ENCODE measurements at places on chromosomes 7 and 10.
A peak's percentile ranks its signal among the peaks of the same experiment; 100 is the strongest.

DNA sequence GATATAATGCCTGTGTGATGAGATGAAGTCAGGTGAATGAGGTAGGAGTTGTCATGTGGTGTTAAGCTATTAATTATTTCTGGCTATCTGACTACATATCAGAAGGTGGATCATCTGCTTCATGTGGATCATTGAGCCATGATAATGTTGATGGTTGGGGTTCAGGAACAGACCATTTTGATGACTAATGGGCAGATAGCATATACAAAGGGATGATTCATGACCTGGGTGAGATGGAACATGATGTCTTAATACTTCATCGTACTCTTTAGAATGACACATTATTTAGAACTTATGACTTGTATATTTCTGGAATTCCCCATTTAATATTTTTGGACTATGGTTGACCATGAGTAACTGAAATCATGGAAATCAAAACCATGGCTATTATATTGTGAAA is 155.1 kb downstream of the OR13A1 start:
- no peak for DNase-seq

DNA sequence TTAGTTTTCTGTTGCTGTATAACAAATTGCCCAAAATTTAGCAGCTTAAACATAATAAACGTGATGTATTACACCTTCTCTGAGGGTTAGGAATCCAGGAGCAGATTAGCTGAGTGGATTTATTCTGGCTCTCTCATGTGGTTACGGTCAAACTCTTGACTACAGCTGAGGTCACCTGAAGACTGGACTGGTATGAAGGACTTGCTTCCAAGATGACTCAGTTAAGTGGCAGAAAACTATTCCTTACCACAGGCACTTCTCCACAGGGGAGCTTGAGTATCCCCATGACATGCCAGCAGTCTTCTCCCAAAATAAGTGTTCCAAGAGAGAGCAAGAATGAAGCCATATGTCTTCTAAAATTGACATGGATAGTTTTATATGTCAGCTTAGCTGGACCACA is 957.2 kb upstream of the GHITM start:
- no peak for DNase-seq

DNA sequence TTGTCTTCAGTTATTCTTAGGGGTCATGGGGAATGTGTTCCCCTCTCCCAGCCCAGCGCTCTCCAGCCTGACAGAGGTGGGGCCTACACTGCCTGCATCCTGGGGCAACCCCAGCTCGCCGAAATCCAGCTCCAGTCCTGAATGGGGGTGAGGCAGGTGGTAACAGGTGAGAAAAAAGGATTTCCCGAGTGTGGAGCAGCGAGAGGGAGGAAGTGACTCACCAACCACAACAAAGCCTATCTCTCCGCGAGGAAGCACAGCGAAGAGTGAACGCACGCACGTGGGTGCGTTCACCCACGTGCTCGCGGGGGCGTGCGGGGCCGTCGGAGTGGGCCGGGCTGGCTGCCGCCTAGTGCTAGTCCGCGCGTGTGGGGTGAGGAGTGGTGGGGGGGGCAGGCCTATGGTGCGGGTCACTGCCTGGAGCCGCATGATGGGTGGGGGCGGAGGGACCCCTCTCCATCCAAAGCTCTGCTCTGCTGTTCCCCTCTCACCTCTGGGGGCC is 855 bp upstream of the PALD1 start:
- peak; percentile 27 for DNase-seq

GRCh38 chr7:2172311-2173188 is 60.2 kb downstream of the MAD1L1 start:
- DNase-seq, result no peak

GRCh38 chr7:130489140-130489983 is 2.5 kb upstream of the MEST start:
- DNase-seq, result no peak

DNA sequence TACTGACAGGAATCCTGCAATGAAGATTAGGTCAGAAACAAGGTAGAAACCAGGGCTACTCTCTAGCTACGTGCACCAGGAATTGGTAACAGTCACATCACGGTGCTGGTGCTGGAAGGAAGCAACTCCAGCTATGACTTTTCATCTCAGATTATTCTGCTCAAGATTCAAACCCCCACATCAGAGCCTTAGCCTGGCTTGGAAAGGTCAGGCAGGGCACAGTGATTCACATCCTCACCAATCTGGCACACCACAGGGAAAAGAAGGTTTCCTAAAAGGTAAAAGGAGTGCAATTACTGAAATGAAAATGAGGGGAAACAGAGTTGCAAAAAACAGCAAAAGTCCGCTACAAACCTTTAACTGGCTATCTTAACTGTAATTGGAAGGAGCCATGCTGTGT is 240.2 kb upstream of the NPSR1 start:
- DNase-seq, result no peak

DNA sequence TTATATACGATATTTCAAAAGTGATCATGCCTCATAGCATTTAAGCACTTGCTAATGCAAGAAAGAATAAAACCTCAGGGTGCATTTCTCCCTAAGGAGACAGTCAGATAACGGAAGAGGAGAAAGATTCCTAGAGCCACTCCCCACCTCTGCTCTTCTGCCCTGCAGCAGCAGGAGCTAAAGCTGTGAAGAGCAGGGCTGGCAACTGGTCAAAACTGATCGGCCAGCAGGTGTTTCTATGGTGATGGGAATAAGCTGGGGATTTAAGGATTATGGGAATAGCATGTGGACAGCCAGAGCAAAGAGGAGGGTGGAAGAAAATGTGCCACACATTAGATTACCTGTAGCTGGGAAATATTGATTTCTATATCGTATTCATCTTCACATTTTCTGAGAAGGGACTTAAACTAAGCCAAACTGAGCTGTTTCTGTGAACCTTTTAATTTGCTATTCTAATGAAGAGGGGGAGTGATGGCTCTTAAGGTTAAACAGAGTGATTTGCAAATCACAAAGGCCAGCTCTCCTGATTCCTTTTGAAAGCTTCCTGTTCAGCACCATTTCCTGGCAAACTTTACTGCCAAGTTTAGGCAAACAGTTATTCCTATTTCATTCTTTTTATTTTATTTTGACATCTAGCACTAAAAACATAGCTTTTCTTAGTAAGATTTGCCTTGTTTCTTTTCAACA is 268.9 kb upstream of the PFKP start:
- no peak for DNase-seq

DNA sequence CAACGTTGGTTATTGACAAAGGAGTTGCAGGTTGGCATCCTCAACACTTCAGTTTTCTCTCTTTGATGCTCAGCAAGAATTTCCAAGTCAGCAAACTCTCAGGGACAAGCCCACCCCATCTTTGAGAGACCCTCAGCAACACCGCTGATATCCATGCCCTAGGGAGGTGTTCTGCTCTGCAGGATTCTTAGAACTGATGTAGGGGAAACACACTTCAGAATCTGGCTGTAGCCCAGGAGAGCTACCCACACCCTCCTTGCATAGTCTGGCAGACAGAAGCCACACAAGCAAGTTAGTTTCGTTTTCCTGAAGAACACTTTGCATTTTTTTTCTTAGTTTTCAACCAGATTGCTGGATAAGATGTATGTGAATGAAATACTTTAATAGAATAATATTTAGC is 822 bp downstream of the SAMD9L start:
- no peak for DNase-seq

DNA sequence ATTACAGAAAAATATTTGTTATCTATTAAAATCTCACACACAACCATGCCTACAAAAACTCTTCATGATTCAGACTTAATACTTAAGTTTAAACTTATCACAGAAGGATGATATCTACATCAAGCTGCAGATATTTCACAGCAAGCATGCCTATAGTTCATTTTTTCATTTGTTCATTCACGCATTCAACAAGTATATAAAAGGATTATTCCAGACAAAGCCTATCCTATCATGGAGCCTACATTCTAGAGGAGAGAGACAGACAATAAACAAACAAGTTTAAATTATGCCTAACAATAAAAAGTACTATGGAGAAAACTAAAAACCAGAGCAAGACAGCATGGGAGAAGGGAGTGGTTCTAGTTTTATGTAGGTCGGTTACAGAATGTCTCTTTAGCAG is 10.9 kb downstream of the TRDMT1 start:
- no peak for DNase-seq

DNA sequence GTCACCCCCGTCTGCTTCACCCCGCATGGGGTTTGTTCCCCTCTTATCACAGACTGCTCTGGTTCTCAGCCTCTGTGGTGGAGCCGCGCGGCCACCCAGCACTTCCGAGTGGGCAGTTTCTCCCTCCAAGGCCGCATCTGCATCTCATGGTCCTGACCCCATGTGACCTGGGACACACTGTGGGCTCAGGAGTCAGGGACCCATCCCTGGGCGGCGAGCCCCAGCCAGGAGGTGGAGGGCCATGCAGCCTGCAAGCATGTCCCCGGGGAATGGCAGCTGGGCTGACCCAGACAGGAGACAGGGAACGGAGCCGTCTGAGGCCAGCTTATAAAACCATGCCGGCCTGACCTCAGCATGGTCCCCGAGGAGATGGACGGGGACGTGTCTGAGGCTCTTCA is 25.2 kb upstream of the TTYH3 start:
- no peak for DNase-seq

- DNase-seq, result no peak
These were observed 290.6 kb downstream of the PARD3 start for GRCh38 chr10:34524369-34525091.

GRCh38 chr10:116691635-116692034 is 50.7 kb downstream of the HSPA12A start:
- no peak for DNase-seq

- DNase-seq, result no peak
These were observed 252.3 kb upstream of the MKLN1 start for GRCh38 chr7:131075406-131075805.

- no peak for DNase-seq
These were observed 440.5 kb downstream of the SEMA3D start for GRCh38 chr7:84746353-84746752.

DNA sequence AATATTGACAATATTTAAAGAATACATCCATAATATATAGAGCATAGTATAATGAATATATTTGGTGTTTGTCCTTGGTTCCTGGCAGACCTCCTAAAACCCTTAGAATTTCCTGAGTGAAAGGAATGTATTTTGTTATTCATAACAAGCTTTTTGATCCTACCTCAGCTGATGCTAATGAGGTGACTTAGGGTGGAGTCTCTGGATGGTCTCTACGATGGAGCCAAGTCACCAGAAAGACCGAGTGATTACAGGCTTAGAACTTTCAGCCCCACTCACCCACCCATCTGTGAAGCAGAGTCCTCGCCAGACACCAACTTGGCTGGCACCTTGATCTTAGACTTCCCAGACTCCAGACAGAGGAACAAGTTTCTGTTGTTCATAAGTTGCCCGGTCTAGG is 35.9 kb downstream of the UPF2 start:
- DNase-seq, result no peak

GRCh38 chr10:19480353-19480752 is 335.9 kb upstream of the PLXDC2 start:
- DNase-seq, result no peak

DNA sequence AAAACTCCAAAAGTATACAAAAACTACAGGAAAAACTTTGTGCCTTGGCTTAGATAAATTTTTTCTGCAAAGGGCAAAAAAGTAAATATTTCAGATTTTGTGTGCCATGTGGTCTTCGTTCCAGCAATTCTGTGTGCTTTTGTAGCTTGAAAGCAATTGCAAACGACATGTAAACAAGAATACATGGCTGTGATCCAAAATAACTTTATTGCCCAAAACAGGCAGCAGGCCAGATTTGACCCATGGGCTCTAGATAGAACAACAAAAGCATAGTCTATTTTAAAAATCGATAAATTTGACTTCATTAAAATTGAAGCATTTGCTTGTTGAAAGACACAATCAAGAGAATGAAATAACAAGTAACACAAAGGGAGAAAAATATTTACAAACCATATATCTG is 336.6 kb downstream of the HPSE2 start:
- no peak for DNase-seq

- DNase-seq, result no peak
These were observed 169.5 kb downstream of the C1GALT1 start for GRCh38 chr7:7351832-7352231.
